Stimulated activated CD4-positive, alpha-beta T cell treated with anti-CD3 and anti-CD28 coated beads, Interleukin-12 subunit alpha, Interleukin-12 subunit beta, amount 100 ng/mL, for 48 hours (primary cell): ENCODE measurements at places on chromosomes 5 and 9.

DNA sequence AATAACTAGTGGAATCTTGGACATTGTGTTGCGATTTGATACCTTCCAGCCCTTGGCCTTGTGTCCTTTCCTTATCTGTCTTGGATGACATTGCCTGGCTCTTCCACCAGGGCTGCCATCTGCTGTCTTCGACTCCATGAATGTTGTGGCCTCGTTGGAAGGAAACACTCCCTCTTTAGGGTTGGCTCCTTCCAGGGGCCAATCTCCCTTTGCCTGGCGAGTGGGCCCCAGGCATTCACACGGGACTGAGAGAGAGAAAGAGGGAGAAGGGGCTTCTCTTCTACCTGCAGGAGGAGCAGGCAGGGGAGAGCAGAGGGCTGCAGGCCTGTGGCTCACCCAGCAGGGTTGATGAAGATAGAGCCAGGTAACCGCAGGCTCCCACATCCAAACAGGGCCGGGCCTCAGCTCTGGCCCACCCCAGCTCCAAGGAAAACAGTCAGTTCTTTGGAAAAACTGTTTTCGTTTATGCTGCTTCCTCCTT is 31.3 kb downstream of the FGF1 start:
- no peak for DNase-seq

DNA sequence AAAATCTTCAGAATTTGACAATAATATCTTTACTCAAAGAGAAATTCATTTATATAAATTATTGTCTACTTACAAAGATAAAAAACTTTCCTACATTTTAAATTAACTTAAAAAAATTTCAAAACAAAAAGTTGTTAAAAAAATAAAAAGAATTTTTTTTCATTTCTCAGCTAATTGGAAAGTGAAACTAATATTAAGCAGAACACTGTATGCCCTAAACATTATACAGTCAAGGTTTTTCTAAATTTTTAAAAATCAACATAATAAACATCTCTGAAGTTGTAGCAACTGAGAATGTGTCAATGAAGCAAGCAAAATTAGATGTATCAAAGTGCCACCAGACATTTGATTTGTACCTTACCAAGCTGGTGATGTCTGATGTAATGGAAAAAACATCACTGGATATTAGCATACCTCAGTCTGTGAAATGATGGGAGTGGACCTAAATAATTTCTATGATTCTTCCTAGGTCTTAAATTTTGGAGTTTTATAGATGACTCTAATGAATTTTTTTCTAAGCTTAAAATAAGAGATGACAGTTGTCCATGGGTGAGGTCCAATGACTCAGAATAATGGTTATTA is 290.1 kb downstream of the ADAMTS6 start:
- DNase-seq = no peak

DNA sequence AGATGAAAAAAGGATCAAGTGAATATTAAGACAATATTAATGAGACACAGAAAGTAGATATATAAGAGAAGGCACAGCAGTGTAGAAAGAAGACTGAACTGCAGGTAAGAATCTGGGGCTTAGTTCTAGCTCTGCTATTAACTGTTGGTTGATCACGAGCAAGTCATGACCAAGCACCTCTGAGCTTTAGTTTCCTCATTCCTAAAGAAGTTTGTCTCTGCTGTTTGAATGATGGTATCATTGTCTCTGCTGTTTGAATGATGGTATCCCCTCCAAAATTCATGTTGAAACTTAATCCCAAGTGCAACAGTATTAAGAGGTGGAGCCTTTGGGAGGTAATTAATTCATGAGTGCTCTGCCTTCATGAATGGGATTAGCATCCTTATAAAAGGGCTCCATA is 2.5 kb upstream of the NME5 start:
- no peak for DNase-seq

- no peak for DNase-seq
Measured at GRCh38 chr5:56674441-56674840, 140.9 kb upstream of the MAP3K1 start.

DNA sequence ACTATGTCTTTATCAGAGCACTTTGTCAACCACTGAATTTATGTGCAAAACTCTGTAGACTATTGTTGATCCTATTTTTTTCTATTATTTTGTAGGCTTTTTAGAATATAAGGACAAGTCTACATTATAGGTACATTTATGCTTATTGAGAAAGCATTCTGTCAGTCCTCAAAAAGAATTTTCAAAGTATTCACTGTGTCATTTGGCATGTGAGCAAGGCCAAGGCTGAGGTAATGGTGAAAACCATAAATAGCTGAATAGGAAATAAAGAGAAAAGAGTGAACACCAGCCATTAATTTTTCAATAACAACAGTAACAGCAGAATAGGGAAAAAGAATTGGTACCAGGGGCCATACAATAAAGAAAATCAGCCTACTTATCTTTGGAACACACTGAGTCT is 21.0 kb downstream of the SKIC3 start:
- no peak for DNase-seq

GRCh38 chr5:54785729-54786591 is 199.4 kb downstream of the ESM1 start:
- no peak for DNase-seq

DNA sequence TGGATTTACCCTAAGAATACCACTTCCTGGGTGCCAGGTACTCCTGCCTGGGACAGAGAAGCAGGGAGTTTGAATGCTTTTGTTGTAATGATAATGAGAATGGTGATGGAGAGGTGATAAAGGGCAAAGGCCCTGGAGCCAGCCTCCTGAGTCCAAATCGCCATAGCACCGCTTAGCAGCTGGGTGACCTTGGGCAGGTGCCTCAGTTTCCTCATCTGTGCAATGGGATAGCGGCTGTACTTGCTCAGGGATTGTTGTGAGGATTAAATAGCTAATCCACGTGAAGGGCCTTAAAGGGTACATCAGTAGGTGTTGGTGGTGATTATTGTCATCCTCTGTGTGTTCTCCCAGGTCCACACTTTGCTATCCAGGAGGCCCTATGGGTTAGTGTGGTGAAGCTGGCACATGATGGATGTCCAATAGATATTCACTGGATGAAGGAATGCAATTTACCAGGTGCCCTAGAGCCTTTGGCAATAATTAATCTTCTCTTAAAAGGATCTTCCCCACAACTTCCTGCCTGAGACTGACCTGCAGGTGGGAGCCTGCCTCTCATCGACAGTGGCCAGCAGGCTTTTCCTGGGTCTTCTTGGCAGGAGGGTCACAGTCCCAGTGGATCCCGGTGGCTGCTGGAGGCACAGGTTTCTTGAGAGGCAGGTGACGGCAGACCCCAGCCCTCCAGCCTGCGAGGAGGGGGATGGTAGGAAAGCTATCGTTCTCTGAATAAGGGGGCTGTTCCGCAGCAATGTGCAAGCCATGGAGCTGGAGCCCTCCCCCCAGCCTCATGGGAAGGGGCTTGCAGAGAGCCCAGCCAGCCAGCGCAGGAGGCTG is 160.2 kb downstream of the MACROH2A1 start:
- no peak for DNase-seq
